Stimulated activated CD8-positive, alpha-beta memory T cell treated with anti-CD3 and anti-CD28 coated beads, Interleukin-2, amount 100 ng/mL, for 48 hours (primary cell): ENCODE measurements at places on chromosomes 16 and 17.

DNA sequence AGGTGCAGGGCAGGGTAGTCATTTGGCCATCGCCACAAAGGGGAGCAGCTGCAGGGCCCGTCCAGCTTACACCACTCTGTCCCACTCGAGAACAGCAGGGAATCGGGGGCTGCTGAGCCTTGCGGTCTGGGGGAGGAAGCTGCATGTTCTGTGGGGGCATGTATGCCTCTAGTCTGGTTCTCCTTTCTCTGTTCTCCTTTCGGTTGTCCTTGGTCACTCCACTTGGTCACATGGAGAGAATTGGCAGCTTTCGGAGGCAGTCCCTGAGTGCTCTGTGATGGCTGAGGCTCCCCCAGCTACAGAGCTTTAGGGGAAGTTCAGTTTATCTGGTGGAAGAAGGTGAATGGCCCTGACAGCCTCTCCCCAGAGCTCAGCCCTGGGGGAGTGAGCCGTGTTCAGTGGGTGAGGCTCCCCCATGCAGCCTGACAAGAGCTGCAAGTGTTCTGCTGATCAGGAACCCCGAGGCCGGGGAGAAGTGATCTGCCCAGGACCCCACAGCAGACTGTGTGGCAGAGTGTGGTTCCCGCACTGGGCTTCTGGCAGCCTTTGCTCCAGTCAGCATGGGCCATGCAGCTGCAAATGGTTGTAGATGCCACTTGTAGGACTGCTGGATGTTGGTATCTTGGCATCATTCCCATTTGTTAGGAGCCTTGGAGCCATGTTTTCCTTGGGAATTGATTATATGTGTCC is 22.3 kb upstream of the SMPD3 start:
- DNase-seq = no peak

DNA sequence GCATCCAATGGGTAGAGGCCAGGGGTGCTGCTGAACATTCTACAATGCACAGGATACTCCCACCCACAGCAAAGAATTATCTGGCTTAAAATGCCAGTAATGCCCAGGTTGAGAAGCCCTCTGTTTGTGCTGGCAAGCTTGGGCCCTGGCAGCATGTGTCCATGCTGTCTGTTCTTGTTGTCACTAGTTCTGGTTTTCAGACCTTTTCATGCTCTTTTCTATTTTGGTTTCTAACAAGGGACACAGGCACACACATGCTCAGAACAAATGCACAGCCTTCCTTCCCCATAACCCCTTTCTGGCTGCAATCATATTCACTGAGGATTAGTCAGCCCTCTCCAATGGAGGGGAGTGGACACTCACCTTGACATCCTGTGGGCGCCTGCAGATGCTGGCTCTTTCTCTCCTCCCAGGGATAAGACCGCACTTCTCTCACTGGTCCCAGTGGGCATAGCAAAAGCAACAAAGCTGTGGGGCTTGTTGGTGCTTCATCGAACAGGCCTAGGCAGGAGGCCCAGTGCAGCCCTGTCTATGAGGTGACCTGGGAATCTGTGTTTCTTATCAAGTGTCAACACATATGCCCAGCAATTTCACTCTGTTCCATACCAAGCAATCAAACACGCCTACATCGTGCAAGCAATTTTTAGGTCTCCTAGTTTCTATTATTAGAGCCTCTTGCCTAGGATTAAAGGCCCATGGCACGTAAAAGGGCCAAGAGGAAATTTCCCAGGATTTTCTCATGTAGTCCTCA is 271.1 kb upstream of the CCL2 start:
- DNase-seq = no peak

DNA sequence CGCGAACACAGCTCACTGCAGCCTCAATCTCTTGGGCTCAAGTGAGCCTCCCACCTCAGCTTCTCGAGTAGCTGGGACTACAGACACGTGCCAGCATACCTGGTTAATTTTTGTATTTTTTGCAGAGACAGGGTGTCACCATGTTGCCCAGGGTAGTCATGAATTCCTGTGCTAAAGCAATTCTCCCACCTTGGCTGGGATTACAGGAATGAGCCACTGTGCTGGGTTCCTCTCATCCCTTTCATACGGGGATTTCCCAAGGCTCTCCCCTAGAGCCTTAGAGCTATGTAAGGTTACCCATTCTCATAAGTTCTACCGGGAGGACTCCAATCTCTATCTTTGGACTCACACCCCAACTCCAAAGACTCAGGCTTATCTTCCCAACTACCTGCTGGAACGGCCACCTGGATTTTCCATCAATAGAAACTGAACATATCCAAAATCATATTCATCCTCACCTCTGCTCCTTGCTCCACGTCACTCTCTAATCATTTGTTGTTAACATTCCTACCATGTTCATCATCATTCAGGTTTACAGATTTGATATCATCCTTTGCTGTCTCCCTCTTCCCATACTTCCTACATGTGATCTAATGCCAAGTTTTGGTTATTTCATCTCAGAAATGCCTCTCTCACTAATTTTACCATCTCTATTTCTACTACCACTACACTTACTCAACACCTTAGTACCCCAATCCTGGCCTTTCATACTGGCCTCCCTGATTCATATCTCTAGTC is 92.5 kb downstream of the NCOR1 start:
- no peak for DNase-seq

- no peak for DNase-seq
Observed at GRCh38 chr17:76830987-76831715, 37.1 kb upstream of the MGAT5B start.

DNA sequence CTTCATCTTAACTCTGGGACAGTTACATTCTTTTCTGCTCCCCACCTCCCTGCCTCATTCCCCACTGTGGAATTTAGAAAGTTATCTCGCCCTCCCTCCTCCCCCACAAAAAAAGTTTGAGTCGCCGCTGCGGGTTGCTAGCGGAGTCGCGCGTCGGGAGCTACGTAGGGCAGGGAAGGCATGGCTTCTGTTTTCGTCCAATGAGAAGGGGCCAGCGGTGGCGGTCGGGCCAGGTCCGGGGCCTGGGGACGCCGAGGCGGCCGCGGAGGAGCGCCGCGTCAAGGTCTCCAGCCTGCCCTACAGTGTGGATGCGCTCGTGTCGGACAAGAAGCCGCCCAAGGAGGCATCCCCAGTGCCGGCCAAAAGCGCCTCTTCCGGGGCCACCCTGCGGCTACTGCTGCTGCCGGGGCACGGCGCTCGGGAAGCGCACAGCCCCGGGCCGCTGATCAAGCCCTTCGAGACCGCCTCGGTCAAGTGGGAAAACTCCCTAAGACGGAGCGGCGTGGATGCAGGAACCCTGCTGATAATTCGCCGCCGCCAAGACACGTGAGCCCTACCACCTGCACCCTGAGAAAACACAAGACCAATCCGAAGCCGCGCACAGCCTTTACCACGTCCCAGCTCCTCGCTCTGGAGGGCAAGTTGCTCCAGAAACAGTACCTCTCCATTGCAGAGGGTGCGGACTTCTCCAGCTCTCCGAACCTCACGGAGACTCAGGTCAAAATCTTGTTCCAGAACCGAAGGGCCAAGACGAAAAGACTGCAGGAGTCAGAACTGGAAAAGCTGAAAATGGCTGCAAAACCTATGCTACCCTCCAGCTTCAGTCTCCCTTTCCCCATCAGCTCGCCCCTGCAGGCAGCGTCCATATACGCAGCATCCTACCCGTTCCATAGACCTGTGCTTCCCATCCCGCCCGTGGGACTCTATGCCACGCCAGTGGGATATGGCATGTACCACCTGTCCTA is 8.9 kb downstream of the OR4D1 start:
- DNase-seq = peak; percentile 44

GRCh38 chr16:79988721-79989220 is 388.2 kb upstream of the MAF start:
- no peak for DNase-seq

DNA sequence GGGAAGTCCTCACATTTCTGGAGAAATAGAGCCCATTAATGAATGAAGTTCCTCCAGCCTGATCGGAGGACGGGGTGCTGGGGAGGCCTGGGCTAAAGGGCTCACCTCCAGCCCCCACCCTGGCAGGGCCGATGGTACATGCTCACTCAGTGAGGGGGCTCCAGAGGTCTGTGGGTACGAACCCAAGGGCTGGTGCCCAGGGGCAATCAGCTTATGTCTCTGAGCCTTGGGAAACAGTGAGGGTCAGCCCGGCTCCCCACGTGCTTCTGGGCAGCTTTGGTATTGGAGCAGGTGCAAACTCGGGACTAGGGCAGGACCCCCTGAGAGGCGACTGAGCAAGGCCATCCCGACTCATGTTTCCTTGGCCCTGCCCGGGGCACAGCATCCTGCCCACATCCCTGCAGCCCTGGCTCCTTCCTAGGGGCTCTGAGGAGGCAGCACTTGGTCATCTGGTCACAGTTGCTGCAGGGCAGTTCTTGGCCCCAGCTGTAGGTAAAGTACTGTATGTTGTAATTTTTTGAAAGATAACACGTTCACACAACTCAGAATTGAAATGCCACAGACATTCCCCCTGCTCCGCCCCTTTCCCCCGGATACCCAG is 969 bp upstream of the CETP start:
- DNase-seq = no peak

DNA sequence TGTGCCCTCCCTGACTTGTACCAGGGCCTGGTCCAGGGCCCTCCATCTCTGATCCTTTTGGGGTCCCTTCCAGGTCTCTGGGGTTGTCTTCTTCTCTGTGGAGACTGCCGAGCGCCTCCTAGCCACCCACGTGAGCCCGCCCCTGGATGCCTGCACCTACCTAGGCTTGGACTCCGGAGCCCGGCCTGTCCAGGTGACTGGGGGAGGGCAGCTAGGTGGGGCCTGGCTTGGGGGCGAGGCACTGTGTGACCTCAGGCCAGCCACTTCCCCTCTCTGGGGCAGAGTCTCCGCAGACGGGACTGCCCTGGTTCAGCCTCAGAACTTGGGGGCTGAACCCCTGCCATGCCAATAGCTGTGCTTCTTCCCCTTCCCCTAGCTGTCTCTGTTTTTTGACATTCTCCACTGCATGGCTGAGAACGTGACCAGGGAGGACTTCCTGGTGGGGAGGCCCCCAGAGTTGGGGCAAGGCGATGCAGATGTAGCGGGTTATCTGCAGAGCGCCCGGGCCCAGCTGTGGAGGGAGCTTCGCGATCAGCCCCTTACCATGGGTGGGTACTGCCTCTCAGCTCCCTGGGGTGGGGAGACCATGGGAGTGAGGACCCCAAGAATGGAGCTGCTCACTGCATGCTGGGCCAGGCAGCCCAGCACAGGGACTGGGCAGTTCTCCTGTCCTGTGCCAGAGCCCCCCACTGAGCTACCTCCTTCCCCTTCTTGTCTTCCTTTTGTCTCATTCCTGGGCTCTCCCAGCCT is 14.6 kb downstream of the FCSK start:
- no peak for DNase-seq

DNA sequence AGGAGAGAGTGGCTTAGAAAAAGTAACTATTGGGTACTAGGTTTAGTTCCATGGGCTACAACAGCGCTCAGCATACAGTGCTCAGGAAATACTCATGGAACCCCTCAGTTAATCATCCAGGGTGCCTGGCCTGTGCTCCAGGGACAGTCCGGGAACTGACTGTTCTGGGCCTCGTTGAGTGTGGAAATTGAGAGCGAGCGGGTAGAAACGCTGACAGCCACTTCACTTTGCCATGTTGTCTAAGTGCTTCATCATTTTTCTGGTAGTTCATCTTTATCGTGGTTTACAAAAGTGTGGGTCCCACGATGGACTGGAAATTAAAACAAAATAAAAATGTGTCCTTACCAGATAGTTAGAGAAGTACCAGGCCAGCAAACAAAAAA is 31.6 kb upstream of the DNAH17 start:
- DNase-seq = no peak

GRCh38 chr17:20083156-20083859 is 74.1 kb downstream of the SPECC1 start:
- no peak for DNase-seq

GRCh38 chr17:38595892-38596291 is 9.9 kb downstream of the SRCIN1 start:
- no peak for DNase-seq
